ENCODE measurements at places on chromosomes 1 and 21.

GRCh38 chr1:95534985-95535384 lies 301.0 kb downstream of the RWDD3 start:
- no peak for DNase-seq

- no peak for DNase-seq
Measured at GRCh38 chr1:35788139-35788538, 18.4 kb upstream of the CLSPN start.

- DNase-seq: no peak
Measured at GRCh38 chr1:3498986-3499385, 44.5 kb downstream of the ARHGEF16 start.

GRCh38 chr1:57124768-57125446 lies 159.1 kb upstream of the C8B start:
- no peak for DNase-seq

- DNase-seq: no peak
Measured at GRCh38 chr21:21216047-21216446, 217.8 kb downstream of the NCAM2 start.

DNA sequence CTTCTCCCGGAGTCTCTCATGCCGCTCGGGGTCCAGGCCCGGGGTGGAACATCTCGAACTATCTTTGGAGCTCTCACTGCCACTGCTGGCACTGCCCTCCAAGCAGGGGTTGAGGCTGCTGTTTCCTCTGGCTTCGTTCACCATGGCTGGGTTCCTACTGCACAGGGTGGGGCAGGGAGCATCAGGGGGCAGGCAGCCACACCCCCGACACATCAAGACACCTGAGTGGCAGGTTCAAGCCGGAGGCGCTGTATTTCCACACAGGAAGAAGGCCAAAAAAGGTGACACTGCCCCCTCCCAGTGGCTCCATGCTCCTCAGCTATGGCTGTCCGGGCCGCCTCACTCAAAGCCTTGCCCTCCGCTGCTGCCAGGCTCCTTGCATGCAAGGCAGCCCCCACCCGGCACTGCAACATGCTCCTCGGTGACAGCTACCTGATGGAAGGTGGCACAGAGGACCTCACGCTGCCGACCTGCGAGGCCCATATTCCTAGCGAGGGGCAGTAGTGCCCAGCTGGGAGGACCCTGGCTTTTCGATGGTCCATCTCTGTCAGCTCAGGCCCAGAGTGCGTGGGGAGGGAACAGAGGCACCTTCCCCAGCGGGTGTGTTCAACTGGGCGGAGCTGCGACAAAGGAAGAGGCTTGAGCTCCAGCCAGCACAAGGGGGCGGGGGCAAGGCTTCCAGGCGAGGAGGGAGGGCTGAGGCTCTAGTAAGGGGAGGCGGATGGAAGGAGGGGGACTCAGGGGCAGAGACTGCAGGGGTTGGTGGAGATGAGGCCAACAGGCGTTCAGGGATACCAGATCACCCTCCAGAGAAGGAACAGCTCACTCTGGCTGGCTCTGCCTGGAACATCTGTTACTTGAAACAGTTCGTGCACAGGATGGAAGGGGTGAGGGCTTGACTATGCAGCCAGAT lies 2.5 kb downstream of the MTHFR start:
- DNase-seq: peak; percentile 52

DNA sequence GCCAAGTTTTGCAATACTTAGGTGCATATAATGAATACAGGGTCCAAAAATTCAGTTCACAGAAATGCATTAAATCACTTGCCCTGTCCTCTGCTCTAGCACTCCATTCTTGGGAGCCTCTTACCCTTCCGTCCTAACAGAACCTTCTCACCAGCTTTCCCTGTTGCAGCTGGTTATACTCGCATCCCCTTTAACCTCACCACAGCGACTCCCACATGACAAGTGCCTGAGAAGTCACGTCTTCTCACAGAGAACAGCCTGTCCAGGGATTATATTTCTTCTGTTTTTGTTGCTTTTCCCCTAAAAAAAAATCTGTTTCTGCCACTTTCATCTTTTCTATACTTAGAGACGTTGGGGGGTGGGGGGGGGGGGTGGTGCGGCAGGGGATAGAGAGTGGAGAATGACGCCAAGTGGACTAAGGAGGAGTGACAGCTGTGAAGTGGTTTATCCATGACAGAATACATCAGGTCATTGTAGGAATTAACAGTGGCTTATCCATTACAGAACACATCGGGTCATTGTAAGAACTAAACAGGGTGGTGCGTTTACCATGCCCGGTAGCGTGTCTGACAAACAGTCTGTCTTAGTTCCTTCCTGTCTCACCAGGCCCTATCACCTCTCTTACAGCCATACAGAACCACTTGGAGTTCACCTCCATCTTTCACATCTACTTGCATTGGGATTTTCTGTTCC lies 117.6 kb downstream of the UBE2U start:
- DNase-seq: no peak

- DNase-seq: no peak
Measured at GRCh38 chr1:181430015-181430885, 53.1 kb upstream of the CACNA1E start.

DNA sequence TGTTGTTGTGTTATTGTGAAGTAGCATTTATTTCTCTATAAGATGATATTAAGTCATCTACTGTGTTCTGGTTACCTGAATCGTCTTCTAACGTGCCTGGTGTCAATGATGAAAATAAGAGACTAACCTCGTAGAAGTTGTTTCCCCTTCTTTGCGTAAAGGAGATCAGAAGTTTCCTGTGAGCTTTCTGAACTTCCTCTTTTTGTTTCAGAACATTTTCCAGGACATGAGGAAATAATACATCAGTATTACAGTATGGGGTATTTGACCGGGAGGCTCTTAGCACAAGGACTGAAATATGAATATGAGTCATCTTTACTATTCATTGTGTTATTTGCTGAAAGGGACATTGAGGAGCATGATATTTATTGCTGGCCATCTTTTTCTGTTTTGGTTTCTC lies 1.3 kb downstream of the ST6GALNAC3 start:
- no peak for DNase-seq

DNA sequence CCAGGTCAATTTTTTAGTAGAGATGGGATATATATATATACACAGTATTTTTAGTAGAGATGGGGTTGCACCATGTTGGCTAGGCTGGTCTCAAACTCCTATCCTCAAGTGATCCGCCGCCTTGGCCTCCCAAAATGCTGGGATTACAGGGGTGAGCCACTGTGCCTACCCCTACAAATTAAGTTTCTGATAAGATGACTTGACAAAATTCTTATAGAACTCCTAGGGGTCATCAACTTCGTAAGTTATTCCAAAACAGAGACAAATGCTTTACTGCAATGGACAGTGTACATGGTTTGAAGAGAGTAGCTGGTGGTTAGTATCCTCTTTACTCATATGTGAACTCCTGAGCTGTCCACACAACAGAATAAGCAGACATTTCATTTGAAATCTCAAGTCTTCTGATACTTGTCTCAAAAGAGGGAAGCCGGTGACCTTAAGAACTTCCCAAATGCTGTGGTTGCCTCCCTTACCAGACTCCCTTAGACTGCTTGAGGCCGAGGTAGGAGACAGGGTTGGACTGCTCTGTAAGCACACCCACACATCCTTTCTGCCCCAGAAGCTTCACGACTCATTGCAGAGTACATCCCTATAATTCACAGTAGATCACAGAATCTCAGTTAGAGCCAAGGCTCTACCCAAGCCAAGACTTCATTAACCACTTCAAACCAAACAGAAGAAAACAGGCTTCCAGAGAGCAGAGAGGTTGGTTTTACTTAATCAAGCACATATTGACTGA lies 244.1 kb upstream of the IRF2BP2 start:
- DNase-seq: no peak

DNA sequence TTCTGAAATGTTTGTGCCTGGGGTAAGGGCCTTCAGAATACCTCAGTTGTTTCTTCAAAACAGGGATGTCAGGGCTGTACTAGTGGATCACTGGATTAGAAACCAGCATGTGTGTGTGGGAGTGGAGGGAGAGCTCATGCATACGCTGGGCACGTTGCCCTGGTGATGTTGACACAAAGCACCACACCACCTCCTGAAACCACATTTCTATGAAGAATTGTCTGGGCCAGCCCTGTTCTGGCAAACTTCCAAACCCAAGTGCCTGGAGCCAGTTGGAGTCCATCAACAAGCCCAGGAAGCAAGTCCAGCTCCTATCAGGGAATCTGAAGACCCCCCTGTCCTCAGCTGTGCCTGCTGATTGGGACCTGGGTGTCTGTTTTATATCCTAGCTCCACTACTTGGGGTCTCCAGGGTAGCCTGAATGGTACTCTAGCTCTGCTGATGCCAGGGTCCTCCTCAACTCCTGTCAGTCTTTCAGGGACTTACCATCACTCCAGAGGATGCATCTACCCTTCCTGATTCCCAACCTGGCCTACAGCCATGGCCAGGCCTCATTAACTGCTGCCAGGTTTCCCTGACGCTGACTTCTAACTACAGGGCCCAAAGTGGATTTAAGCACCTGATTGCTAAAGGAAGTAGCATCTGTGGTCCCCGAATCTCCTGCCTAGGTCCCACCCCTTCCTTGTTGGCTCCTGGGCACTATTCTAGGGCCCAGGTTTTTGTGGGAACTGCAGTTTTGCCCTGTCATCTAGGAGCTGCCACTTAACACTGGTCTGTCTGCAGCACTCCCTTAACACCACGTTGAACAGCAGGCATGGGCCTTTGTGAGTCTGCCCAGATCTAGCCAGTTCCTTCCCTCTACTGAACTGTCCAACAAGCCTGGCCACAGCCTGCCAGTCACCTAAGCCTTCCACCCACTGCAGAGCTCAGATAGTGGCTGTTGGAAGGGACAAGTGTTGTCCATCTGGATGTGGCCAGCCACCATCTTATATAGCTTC lies 45.5 kb downstream of the LPAR3 start:
- DNase-seq: no peak

DNA sequence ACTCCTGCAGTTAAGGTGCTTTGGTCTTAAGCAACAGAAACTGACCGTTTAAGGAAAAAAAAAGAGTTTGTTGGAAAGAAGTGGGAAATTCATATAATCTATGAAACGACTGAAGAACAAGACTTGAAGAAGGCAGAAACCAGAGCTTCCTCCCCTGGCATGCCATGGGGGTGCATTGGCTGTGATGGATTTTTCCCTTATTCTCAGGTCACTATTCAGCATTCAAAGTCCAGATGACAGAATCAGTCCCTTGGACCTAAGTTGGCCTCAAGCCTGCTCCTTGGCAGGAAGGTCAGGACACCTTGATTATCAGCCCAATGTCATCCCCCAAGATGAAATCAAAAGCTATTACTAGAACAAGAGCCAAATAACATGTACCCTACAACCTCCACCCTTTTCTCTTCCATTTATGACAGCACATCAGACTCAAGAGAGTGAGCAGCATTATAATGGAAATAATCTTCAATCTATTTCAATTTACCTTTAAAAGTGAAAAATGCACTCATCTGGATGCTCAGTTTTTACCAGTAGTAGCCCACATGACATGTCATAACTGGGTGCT lies 15.8 kb upstream of the TMEM9 start:
- no peak for DNase-seq

GRCh38 chr1:33326785-33327184 lies 5.9 kb upstream of the A3GALT2 start:
- DNase-seq: no peak

DNA sequence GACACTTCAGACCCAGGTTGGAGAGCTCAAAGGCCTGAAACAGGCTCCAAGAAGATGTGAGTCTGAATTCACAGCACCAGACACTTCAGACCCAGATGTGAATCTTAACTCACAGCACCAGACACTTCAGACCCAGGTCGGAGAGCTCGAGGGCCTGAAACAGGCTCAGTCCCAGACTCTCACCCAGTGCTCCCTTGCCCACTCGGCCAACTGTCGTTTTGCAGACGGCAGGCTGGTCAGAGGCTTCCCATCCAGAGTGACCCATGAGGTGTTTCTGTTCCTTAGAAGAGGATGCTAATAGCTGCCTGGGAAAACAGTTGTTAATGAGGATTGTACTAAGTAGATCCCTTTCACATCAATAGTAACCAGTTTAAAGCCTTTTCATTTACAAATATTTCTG lies 88.4 kb downstream of the ADARB1 start:
- no peak for DNase-seq

- no peak for DNase-seq
Measured at GRCh38 chr1:98388441-98388840, 273.1 kb upstream of the SNX7 start.

GRCh38 chr21:43287111-43287760 lies 118.4 kb downstream of the CRYAA start:
- DNase-seq: no peak

GRCh38 chr1:221241157-221241556 lies 361.9 kb downstream of the HLX start:
- no peak for DNase-seq

DNA sequence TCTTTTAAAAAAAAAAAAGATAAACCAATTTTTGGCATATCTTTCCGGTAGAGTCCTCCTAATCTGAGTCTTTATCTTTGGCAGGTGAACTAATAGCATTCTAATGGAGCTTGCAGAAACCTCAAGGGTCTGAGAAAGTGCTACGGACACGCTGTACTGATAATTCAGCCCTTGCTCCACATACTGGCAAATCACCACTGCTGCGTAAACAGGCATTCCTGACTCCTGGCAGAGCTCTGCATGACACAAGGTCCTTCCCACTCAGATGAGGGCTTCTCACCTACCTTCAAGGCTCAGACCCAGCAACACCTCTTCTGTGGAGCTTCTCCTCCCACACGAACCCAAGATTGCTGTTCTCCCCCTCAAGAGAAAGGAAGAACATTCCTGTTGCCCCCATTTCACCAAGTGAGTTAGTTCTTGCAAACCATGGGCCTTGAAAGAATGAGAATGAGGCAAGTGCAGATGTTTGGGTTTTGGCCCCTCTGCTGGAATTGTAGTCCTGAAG lies 48.0 kb downstream of the LYST start:
- no peak for DNase-seq

GRCh38 chr1:23578311-23578996 lies 19.2 kb upstream of the ID3 start:
- DNase-seq: no peak

DNA sequence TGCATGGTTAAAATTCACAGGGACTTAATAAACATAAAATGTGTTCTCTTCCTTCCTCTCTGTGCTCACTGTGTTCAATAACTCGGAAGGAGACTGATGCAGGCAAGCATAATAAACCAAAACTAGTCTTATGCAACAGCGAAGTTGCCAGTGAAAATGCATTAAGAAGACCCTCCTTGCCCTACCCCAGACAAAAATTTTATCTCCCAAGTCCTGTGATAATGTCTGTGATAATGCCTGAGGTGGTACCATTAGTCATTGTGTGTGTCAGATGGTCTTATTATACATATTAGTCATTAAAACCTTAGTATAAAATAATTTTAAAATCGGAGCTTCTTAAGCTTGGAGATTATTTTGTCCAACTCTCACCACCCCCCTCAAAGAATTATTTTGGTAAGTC lies 97.8 kb downstream of the NGF start:
- no peak for DNase-seq

- DNase-seq: no peak
Measured at GRCh38 chr1:33738536-33738935, 125.3 kb upstream of the HMGB4 start.

- DNase-seq: no peak
Measured at GRCh38 chr1:172342584-172343239, 77.8 kb upstream of the C1orf105 start.
